ENCODE measurements at places on chromosomes 5 and 9.

GRCh38 chr9:131839281-131840084, 99.6 kb upstream of the RAPGEF1 start:
- ATAC-seq, result no peak

GRCh38 chr9:124437086-124437485, 13.2 kb upstream of the ADGRD2 start:
- ATAC-seq, result no peak

- no peak for ATAC-seq
Measured at GRCh38 chr5:77325921-77326541, 115.6 kb downstream of the PDE8B start.

DNA sequence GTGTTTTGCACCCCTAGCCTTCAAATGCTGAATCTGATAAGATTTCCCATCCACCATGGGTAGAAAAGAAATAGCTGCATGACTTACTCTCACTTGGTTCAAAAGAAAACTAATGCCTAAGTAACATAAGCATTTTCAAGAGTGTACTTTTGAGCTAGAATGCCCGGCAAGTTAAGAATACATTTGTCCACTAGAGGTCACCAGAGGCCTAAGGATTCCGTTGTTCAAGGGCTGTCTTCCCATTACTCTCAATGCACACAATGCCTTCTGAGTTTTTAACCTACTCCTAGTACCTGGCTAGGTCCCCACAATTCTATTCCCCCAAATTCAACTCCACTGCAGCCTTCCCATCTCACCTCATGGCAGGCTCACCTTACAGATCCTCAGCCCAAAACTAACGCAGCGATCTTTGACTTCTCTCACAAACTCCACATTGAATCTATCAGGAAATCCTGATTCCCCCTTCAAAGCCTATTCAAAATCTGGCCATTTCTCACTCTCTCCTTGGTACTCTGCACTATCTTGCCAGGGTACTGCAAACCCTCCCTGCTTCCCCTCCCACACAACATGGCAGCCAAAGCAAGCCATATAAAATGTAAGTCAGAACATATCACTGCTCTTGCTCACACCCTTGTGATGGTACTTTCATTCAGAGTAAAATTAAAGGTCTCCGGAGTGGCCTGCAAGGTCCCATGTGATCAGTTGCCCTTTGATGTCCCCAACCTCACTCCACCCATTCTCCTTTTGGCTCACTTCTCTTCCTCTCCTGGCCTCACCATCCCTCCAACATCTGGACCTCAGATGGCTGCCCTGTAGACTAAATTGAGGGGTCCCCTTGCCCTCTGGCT, 13.4 kb downstream of the OXCT1 start:
- ATAC-seq, result peak; percentile 98

DNA sequence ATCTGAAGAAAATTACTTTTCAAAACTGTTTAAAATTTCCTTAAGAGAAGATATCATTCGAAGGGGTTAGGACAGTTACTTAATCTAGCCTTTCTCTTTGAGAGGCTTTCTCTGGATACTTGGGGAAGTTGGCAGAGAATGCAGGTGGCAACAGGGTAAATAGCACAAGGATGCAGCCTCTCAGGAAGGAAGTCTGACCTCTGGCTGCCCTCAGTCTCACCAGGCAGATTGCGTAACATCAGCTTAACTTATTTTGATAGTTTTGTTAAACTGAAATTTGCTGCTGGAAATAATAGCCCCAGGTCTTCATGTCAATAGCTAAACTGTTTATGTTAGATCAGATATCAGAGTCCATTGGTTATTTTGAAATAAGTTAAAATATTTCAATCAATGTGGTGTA, 20.4 kb downstream of the CCDC192 start:
- ATAC-seq, result no peak
